Stimulated activated naive B cell treated with anti-CD40 and anti-IgM and Interleukin-4, amounts not matched to agents 10 μg/mL and 1 μg/mL and 100 μg/mL, for 72 hours (primary cell): ENCODE measurements at places on chromosomes 4 and X.

- H3K27ac ChIP-seq, result peak overlapping the region; percentile 74
- no peak for DNase-seq
- H3K27me3 ChIP-seq, result no peaks in the 10 kb centered on the region
- H3K4me1 ChIP-seq, result peaks cover 64% of the 10 kb centered on the region
- H3K4me3 ChIP-seq, result peak overlapping the region; percentile 52
Measured at GRCh38 chr4:42641656-42642055, 15.2 kb downstream of the ATP8A1 start.

- H3K4me1 ChIP-seq, result peaks cover 4% of the 10 kb centered on the region
- DNase-seq, result no peak
Measured at GRCh38 chr4:19735012-19735411, 516.7 kb upstream of the SLIT2 start.

DNA sequence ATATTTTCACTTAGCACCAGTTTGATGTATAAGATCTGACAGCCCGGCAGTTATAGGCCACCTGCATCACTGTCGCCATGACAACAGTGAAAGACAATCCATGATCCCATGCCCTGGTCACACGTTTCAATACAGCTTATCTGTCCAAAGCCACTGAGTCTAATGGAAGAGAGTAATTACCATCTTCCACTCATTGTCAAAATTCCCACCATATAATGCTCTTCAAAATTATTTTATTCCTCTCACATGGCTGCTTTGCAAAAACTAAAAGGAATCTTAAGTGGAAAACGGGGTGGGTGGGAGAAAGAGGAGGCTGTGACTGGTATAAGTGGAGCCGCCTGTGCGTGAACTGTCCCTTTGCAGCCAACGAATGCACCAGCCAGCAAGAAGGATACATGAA lies 44.2 kb downstream of the MAML3 start:
- peaks cover 10% of the 10 kb centered on the region for H3K27me3 ChIP-seq
- H3K4me1 ChIP-seq, result peaks cover 39% of the 10 kb centered on the region
- H3K4me3 ChIP-seq, result no peak overlapping the region
- H3K36me3 ChIP-seq, result no peaks in the 10 kb centered on the region

DNA sequence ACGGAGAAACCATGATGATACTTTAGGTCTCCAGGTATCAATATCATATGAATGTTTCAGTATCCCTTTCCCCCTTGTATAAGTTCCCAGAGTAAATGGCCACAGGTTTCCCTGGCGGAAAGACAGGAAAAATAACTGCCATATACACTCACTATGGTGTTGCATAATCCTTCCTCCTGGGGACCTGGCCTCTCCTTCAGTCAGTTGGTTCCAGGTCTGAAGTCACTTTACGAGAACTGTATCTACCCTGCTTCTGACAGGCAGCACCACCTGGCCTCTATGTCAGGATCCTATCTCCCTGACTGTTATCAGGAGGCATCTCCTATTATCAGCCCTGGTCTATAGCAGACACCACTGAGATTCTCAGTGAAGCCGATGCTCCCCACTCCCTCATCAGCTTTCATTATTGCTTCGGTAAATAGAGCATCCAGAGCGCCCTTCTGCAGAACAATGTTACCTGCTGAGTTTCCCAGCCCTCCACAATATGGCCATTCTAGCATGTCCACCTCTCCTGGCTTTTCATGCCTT lies 22.6 kb downstream of the HAUS3 start:
- H3K27ac ChIP-seq, result no peak overlapping the region
- H3K36me3 ChIP-seq, result peaks cover 4% of the 10 kb centered on the region
- no peak for DNase-seq
- no peak overlapping the region for H3K4me3 ChIP-seq
- no peaks in the 10 kb centered on the region for H3K27me3 ChIP-seq
- peaks cover 7% of the 10 kb centered on the region for H3K4me1 ChIP-seq

GRCh38 chrX:13142891-13143290 lies 98.5 kb upstream of the FAM9C start:
- H3K4me3 ChIP-seq, result no peak overlapping the region
- peaks cover 11% of the 10 kb centered on the region for H3K36me3 ChIP-seq
- H3K27me3 ChIP-seq, result no peaks in the 10 kb centered on the region
- peak overlapping the region; percentile 14 for H3K27ac ChIP-seq

GRCh38 chrX:102966701-102967100 lies 29.6 kb downstream of the RAB40AL start:
- H3K27ac ChIP-seq, result no peak overlapping the region
- H3K4me3 ChIP-seq, result no peak overlapping the region
- H3K4me1 ChIP-seq, result no peaks in the 10 kb centered on the region
- no peak for DNase-seq
- peaks cover 4% of the 10 kb centered on the region for H3K27me3 ChIP-seq

GRCh38 chr4:42396752-42397634 lies at the start of gene SHISA3:
SHISA3 (plus strand) TSS chr4:42397488; CDS start chr4:42398057, 569 bp downstream.
- H3K4me3 ChIP-seq, result peak within 1 kb of the TSS; percentile 85
- peaks cover 22% of the 10 kb centered on the region for H3K4me1 ChIP-seq
- H3K27me3 ChIP-seq, result peaks cover 49% of the 10 kb centered on the region
- no peaks in the 10 kb centered on the region for H3K36me3 ChIP-seq
- peak within 1 kb of the TSS; percentile 40 for H3K27ac ChIP-seq

- H3K27me3 ChIP-seq, result no peaks in the 10 kb centered on the region
- no peak overlapping the region for H3K4me3 ChIP-seq
- H3K4me1 ChIP-seq, result no peaks in the 10 kb centered on the region
Measured at GRCh38 chrX:80430826-80431504, 10.7 kb downstream of the TENT5D start.

DNA sequence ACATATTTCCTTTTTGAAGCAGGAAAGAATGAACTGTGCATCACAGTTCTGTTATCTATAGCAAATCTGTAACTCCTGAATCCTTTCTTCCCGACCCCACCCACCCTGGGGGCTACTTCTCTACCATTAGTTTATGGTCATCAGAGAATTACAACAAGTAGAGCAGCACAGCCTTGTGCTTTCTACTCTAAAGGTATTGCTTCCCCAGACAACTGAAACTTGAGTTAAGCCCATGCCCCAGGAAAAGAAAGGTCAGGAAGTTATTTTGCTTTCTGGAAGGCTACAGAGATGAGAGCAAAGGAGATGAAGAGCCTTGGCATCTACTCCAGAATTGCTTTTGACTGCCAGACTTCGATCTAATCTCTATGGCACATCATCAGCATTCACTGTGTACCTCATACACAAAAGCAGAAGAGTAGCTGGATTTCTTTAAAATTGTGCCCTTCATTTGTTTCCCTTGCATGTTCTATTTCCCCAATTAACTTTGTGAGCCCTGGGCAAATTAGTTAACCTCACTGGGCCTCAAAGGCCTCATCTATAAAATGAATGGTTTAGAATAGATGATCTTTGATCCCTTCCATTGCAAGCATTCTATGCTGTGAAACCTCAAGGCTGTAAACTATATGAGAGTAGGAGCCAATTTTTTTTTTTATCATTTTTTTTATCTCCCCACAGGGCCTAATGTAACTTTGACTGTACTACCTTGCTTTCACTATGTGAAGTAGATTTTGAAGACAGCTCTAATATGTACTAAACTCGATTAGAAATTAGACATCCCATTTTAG lies 595.6 kb downstream of the RPA4 start:
- H3K4me1 ChIP-seq, result no peaks in the 10 kb centered on the region
- no peaks in the 10 kb centered on the region for H3K36me3 ChIP-seq
- no peak overlapping the region for H3K4me3 ChIP-seq

DNA sequence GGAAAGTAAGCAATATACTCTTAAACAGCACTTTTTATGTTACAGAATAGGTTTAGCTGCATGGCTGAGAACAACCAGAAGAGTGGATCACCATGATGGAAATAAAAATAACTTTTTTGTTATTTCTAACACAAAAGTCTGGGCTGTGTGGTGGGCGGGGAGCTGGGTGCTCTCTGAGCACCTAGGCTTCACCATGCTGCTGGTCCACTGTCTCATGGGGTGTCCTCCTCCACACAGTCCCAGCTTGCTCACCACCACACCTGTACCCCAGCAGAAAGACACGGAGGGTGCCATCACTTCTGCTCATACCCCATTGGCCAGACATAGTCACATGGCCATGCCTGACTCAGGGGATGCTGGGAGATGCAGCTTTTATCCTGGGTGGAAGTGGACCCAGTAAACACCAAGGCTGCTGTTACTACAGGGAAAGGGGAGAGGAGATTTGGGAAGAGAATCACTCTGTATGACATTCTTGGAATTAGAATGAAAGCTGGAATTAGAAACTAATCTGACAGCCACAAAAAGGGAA lies 45.0 kb downstream of the CPZ start:
- no peak for DNase-seq
- H3K4me1 ChIP-seq, result no peaks in the 10 kb centered on the region
- H3K36me3 ChIP-seq, result no peaks in the 10 kb centered on the region
- H3K27me3 ChIP-seq, result no peaks in the 10 kb centered on the region

GRCh38 chr4:128675083-128675482 lies 134.4 kb upstream of the JADE1 start:
- H3K4me1 ChIP-seq, result peaks cover 9% of the 10 kb centered on the region
- H3K27me3 ChIP-seq, result no peaks in the 10 kb centered on the region
- no peak overlapping the region for H3K4me3 ChIP-seq
- H3K27ac ChIP-seq, result peak overlapping the region; percentile 60
- no peak for DNase-seq

GRCh38 chrX:16718824-16719333 lies 533 bp upstream of the SYAP1 start:
- no peak for DNase-seq
- H3K4me3 ChIP-seq, result peak overlapping the region; percentile 99
- H3K27me3 ChIP-seq, result no peaks in the 10 kb centered on the region
- H3K36me3 ChIP-seq, result peaks cover 8% of the 10 kb centered on the region
- H3K27ac ChIP-seq, result peak overlapping the region; percentile 99
- peaks cover 11% of the 10 kb centered on the region for H3K4me1 ChIP-seq

DNA sequence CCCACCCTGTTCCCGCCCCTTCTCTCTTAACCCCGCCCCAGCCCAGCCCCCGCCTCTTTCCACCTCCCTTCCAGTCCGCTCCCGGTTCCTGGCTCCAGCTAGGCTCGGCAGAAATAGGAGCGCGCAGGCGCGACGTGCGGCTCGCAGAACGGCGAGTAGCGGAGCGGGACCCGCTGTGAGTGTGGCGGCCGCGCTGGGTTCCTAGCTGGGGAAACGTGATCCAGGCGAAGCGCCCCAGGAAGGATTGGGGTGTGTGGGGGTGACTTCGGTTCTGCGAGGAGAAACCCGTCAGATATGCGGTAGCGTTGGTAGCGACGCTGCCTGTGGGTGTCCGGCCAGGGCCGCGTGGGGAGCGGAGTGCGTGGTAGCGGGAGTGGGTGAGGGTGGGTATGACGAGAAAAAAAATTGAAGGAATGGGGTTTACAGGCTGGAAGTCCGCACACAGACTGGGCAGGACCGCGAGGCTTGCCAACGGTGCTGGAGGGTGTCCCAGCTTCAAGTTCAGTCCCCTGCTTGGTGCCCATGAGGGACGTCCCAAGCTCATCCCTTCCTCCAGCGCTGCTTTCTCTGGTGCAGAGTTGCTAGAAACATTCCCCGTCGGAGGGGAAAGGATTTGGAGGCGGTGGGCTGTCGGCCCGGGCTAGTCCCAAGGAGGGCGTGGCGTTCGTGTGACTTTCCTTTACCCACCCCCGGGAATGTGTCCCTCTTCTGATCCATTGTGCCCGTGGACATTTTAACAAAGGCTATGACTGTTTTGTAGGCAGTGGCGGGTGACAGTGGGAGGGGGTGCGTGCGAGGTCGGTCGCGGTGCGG lies at the start of gene PRRG1:
Gene PRRG1 (plus strand): TSS at position 144 of the 813 bp plus-strand sequence. CDS start 56,886 bp downstream, outside the sequence.
- H3K27ac ChIP-seq, result no peak within 1 kb of the TSS
- H3K4me3 ChIP-seq, result peak within 1 kb of the TSS; percentile 52
- H3K27me3 ChIP-seq, result peaks cover 38% of the 10 kb centered on the region
- no peaks in the 10 kb centered on the region for H3K36me3 ChIP-seq
- DNase-seq, result no peak
- H3K4me1 ChIP-seq, result peaks cover 11% of the 10 kb centered on the region

DNA sequence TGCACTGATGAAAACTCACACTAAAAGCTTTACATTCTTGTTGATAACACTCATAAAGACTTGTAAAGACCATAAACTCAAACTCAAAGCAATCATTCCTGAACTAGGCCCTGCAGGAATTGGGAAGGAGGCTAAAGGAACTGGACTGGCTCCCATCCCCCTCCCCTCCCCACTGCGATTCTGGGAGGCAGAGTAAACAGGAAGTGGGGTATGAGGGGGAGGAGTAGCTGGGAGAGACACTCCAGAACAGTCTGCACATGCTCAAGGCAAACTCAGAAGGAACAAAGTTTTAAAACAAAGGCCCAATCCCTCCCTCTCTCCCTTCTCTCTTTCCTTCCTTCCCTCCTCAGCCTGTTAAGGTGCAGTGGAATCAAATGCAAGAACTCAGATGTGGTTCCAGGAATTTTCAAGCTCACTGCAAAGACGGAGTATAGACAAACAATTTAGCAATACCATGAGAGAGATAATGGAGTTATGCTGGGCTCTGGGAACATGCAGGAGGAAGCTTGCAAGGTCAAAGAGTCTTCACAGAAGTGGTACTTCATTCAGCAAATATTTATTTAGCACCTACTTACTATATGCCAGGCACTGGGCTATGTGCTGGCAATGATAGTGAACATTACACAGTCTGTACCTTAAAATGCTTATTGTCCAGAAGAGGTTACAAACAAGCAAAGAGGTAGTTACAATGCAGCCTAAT lies 15.9 kb downstream of the MID1IP1 start:
- DNase-seq, result no peak
- no peaks in the 10 kb centered on the region for H3K4me1 ChIP-seq
- no peak overlapping the region for H3K4me3 ChIP-seq
- H3K27me3 ChIP-seq, result no peaks in the 10 kb centered on the region

GRCh38 chr4:48103483-48104139 lies 30.4 kb downstream of the TXK start:
- H3K36me3 ChIP-seq, result peaks cover 10% of the 10 kb centered on the region
- no peaks in the 10 kb centered on the region for H3K4me1 ChIP-seq
- DNase-seq, result no peak
- no peaks in the 10 kb centered on the region for H3K27me3 ChIP-seq

- H3K4me1 ChIP-seq, result no peaks in the 10 kb centered on the region
- DNase-seq, result no peak
- no peaks in the 10 kb centered on the region for H3K27me3 ChIP-seq
- H3K27ac ChIP-seq, result no peak overlapping the region
Measured at GRCh38 chrX:42530027-42530426, 247.9 kb downstream of the PPP1R2C start.

DNA sequence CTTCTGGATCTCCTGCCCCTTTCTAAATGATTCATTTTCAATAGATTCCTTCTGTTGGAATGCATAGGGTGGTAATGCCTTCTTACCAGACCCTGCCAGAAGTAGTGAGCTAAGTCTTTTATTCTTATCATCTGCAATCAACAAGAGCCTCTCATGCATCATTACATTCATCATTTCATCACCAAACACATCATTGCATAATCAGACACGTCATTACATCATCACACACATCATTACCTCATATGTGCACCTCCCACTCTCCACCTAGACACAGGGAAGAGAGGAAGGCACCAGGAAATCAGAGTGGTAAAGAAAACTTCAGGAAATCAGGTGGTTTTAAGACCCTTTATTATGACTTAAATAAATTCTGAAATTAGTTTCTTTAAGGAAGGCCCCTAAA lies 45.0 kb downstream of the VCX2 start:
- DNase-seq, result no peak
- no peaks in the 10 kb centered on the region for H3K27me3 ChIP-seq
- no peak overlapping the region for H3K4me3 ChIP-seq
- H3K27ac ChIP-seq, result no peak overlapping the region
- no peaks in the 10 kb centered on the region for H3K4me1 ChIP-seq
- no peaks in the 10 kb centered on the region for H3K36me3 ChIP-seq

GRCh38 chrX:9476810-9477575 lies 12.1 kb downstream of the TBL1X start:
- H3K36me3 ChIP-seq, result peaks cover 19% of the 10 kb centered on the region
- H3K4me1 ChIP-seq, result peaks cover 13% of the 10 kb centered on the region
- no peak for DNase-seq

GRCh38 chrX:13892856-13893255 lies 76.0 kb upstream of the GPM6B start:
- DNase-seq, result no peak
- H3K27me3 ChIP-seq, result no peaks in the 10 kb centered on the region
- H3K27ac ChIP-seq, result no peak overlapping the region
- no peaks in the 10 kb centered on the region for H3K36me3 ChIP-seq
